ENCODE measurements at places on chromosomes 3 and 15.

- DNase-seq, result no peak
Measured at GRCh38 chr3:10317311-10317960, 3.5 kb downstream of the SEC13 start.

GRCh38 chr3:75341324-75342067, 322.6 kb upstream of the FRG2C start:
- DNase-seq, result no peak

DNA sequence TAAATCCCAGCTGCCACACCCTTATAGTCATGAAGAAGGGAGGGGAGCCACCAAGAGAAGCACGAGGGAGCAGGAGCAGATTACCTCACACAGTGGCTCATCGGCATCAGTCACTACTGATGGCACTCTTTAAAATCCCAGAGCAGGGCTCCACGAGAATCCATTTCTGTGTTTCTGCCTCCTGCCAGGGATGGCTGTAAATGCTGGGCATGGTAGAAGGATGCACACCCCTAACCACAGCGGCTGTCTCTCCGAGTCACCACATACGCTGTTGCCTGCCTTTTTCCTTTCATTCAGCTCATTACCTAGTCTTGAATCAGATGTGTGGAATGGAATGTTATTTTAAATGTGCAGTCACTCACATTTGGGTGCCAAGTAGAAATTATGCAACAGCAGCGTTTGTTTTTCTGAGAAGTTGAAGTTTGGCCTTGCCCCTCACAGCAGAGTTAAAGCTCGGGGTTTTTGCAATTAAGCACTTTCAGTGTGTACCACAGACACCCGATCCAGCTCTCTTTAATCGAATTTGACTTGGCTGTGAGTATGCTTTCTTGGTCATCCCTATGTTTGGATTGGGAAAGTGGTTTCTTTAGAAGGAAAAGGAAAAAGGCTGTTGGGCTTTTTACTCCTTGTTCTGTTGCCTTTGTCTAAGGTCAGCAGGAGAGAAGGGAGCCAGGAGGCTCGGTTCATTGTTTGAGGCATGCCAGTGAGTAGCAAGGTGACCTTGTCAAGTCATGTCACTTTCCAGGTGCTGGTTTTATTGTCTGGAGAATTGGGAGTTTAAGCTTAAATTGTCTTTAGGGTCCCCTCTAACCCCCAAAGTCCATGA, 284.2 kb upstream of the TPM1 start:
- no peak for DNase-seq

- DNase-seq, result no peak
Measured at GRCh38 chr15:62833646-62834045, 208.9 kb upstream of the TPM1 start.

- DNase-seq, result no peak
Measured at GRCh38 chr3:27752926-27753325, 30.8 kb upstream of the EOMES start.

All from prostate gland (tissue), 2 donors.